T-helper 2 cell treated with Interferon-gamma antibody and Interleukin-4, amounts not matched to agents 5 μg/mL and 100 μg/mL, for 36 hours (primary cell): ENCODE measurements at places on chromosomes 6 and 20.

- DNase-seq, result no peak
These were observed 267.9 kb downstream of the DLL1 start for GRCh38 chr6:170022827-170023619.

DNA sequence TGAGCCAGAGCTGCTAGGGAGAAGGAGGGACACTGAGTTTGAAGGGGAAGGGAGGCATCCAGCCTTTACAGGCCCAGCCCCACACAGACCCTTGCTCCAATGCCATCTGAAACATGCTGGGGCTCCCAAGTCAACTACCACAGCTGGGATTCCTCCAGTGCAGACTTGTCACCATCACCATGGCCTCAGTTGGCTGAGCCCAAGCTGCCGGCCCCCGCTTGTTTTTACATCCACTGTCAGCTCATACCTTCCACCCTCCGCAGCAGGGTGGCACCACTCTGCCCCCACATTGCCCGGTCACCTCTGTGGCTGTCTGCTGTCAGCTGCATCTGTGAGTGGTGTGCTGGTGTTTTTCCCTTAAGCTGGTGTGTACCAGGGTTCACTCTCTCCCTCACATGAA lies 26.1 kb downstream of the GFOD1 start:
- DNase-seq, result no peak

DNA sequence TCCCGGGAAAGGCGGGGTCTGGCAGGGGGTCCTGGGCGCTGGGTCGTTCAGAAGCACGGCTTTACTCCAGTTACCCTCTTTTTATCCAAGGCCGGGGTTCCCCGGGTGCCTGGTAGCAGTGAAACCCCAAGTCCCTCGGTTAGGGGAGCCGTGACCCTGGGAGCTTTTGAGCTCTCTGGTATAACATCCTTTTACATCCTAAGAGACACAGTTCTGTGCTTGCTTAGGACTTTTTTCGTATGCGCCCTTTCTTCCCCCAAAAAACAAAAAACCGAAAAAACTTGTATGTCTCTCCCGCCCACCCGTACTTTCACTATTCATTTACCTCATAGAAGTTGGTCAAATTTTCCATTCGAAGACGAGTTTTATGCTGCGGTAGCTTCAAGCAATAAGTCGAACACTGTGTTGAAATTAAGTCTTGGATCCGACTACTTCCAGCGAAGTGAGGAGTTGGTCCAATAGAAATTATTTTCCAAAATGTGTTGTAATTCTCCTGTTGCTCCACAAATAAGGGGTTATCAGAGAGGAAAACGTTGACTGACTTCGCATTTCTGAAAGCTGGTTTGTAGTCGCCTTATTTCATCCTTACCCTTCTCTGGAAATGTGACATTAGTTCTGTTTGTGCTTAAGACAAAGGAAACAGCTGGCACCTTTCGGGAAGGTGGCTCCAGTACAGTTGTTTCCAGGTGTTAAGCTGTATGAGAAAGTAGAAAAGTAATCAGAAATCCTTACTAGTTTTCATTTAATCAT lies 816 bp upstream of the MAN1A1 start:
- peak; percentile 70 for DNase-seq

GRCh38 chr20:58492795-58493524 lies 22.2 kb downstream of the APCDD1L start:
- no peak for DNase-seq

GRCh38 chr6:6556161-6556737 lies 32.3 kb upstream of the LY86 start:
- no peak for DNase-seq

DNA sequence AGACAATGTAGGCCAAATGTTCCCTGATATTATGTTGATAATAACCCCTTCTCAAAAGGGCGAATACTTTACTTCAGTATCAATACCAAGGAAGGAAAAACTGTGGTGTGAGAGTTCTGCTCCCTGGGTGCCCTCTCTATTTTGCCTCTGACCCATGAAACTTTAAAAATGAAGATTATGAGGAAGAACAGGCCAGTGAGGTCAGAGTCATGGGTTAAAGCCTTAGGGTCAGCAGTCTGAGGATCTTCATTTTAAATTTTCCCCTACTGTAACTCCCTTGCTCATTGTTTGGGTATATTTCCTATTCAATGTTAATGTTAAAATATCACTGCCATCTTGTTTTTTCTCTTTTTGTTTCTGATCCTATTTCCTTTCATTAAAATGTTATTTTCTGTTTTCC lies 47.9 kb downstream of the PRKN start:
- DNase-seq, result no peak

- no peak for DNase-seq
These were observed 669 bp upstream of the PEX6 start for GRCh38 chr6:42979523-42980177.

DNA sequence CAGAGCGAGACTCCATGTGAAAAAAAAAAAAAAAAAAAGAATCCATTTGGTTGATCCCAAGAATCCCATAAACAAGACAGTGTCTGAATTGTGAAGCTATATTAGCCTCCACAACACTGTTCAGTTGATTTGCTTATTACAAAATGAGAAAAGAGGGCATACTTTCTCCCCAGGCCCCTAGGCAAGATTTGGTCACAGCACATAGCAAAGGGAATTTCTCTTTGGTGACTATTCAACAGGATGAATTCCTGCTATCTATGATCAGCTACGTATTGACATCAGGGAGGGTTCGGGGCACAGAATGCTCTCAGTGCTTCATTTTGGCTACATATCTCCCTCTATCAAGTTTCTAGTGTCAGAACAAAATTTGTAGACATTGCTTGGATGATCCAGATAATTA lies 20.2 kb upstream of the SLC22A3 start:
- DNase-seq, result no peak

- DNase-seq, result no peak
These were observed 13.6 kb upstream of the CHD6 start for GRCh38 chr20:41631826-41632225.

DNA sequence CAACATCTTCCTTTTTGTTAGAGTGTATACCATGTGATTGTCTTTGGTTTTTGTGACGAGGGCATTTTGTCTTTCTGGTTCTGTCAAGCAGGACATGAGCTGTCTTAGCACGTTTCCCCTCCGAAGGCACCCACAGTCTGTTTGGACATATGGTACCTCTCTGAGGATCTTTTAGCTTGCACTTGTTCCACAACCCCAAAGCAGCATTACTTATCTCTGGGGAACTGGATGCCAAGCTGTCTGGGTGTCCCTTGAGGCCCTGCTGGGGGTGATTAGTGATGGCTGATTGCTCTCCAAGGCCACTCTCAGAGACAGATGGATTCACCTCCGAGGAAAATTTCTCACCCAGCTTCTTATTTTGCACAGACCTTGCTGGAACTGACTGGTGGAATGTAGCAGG lies 445.0 kb upstream of the CHD6 start:
- DNase-seq, result no peak

- no peak for DNase-seq
These were observed 931 bp upstream of the MTCL3 start for GRCh38 chr6:127520066-127520465.

DNA sequence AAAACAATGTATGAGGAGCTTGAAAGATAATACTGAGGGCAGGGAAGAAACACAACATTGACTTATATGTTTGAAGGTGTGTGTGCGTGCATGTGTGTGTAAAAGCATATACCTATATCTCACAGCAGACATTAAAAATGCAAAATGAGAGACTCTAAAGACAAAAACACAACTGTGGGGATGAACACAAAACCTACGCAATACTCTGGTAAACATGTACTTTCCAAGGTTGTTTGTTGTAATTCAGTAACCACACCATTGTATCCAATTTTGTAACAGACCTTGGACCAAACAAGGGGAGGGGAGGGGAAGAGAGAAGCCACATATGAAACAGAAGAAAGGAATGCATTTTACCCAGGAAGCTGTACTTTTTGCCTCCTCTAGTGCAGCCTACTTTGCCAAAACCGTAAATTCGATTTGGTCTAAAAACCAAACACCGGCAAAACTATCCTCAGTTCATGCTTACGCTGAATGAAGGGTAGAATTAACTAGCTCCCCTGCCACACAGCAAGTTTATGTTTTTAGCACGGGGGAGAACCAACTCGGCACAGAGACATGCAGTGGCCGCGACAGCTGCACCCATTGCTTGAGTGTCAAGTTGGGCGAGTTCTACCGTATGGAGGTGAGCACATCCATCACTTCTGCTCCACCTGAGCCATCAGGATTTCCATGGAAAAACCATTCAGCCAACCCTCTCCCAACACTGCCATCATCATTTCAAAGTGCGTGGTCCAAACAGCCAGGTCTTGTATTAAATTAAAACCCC lies 50.0 kb downstream of the CNKSR3 start:
- DNase-seq, result no peak

DNA sequence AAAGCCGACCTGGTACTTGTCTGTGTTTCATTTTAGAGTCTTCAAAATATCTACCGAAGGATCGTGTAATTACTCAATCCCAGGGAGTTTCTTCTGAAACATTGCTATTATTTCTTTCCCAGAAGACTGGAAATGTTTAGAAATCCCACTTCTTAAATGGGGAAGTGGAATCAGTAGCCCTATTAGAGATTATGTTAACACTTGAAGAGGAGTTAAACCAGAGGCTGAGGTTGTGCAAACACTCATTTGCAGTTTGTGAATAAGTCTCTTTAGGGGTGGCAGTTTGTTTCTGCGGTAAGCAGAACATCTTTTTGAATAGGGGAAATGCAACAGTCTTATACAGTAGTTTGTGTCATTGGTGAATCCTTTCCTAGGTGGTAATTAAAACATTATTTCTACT lies 21.3 kb downstream of the DSP start:
- DNase-seq, result no peak

DNA sequence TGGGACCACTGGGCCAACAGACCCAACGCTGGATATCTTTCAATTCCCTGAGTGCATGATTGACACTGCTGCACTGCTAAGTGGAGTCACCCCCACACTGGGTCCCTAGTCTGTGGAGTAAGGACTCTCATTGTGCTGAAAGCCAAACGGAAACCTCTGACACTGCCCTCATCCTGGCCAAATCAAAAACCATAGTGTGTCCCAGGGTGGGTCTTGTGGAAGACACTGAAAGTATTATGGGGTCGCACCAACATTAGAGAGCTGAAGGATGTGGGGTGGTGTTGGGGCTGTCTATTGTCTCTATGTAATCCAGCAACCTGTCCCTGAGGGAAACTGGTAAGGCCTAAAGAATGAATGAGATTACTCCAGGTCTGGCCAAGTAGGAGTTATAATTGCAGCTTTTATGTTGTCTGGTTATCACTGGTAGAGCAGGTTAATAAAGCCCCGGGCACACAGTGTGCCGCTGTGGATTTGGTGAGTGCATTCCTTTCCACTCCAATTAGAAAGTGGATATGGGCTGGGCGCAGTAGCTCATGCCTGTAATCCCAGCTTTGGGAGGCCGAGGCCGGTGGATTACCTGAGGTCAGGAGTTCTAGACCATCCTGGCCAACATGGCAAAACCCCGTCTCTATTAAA lies 57.9 kb downstream of the HLA-A start:
- no peak for DNase-seq

- no peak for DNase-seq
These were observed 52.0 kb downstream of the JPH2 start for GRCh38 chr20:44135012-44135412.

DNA sequence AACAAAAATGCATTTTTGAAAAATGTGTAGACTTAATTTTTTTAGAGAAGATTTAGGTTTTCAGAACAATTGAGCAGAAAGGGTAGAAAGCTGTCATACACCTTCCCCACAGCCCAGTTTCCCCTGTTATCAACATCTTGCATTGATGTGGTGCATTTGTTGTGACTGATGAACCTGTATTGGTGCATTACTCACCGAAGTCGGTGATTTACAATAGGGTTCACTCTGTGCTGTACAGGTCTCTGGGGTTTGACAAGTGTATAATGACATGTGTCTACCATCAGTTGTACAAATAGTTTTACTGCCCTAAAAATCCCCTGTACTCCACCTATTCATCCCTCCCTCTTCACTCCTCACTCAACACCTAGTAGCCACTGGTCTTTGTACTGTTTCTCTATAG lies 23.8 kb upstream of the ADIG start:
- no peak for DNase-seq

- no peak for DNase-seq
These were observed 189.4 kb upstream of the PRDM1 start for GRCh38 chr6:105896821-105897095.

GRCh38 chr6:17884498-17885478 lies 102.6 kb downstream of the KIF13A start:
- DNase-seq, result no peak
